DND-41 (cell line): ENCODE measurements at places on chromosomes 7 and 10.

- no peak for DNase-seq
Observed at GRCh38 chr10:21728618-21729017, 194.6 kb downstream of the MLLT10 start.

DNA sequence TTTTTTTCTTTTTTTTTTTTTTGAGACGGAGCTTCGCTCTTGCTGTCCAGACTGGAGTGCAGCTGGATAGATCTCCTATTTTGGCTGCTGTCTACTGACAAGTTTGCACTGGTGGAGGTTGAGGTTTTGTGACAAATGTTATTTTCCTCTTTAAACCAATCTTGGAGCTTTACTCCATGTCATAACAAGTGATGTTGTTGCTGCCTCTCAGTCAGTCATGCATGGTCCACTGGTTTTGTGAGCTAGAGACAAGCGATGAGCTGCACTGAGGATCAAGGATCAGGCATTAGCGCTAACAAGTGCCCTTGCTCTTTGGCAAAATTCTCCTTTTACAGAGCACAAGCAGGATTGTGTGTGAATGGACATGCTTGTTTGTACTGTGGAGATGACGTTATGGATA, 805 bp upstream of the WDFY4 start:
- no peak for DNase-seq

DNA sequence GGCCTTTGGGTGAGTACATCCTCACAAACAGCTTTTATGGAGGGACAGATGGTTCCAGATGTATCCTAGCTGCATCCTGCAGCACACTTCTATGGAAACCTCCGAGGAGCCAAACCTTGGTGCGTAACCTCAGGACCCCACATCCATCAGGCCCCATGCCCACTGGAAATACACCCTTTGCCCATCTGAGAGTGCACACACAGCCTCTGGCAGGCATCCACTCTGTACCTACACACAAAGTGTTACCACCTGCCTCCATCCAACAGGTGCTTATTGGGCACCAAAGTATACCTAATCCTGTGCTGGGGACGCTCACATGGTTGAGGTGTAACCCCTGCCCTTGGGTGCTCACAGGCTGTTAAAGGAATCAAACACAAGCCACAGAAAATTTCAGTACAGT, 117.9 kb downstream of the ADCY1 start:
- no peak for DNase-seq

GRCh38 chr10:76640806-76641205, 996.8 kb downstream of the KCNMA1 start:
- DNase-seq, result no peak

- DNase-seq, result no peak
Observed at GRCh38 chr7:41403291-41403690, 299.6 kb downstream of the INHBA start.

DNA sequence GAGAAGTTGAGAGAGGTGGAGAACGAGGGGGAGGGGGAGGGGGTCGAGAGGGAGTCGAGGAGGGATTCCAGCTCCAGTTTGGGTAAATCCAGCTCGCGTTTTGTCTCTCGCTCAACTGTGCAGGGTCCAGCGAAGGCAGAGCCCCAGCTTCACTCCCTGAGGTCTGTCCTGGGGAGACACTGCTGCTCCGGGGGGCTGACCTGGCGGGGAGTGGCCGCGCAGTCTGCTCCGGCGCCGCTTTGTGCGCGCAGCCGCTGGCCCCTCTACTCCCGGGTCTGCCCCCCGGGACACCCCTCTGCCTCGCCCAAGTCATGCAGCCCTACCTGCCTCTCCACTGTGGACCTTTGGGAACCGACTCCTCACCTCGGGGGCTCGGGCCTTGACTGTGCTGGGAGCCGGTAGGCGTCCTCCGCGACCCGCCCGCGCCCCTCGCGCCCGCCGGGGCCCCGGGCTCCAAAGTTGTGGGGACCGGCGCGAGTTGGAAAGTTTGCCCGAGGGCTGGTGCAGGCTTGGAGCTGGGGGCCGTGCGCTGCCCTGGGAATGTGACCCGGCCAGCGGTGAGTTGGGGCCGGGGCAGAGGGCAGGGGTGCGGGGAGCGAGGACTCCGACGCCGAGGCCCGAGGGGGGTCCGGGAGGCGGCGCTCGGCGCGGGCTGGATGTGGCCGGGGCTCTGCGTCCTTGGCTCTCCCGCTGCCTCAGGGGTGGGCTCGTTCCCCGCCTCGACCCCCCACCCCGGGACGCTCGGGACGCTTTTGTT, at the start of gene TET1:
TET1 (plus strand) TSS at position 152 of the 757 bp plus-strand sequence. CDS start 12,002 bp downstream, outside the sequence.
- DNase-seq, result peak; percentile 57

DNA sequence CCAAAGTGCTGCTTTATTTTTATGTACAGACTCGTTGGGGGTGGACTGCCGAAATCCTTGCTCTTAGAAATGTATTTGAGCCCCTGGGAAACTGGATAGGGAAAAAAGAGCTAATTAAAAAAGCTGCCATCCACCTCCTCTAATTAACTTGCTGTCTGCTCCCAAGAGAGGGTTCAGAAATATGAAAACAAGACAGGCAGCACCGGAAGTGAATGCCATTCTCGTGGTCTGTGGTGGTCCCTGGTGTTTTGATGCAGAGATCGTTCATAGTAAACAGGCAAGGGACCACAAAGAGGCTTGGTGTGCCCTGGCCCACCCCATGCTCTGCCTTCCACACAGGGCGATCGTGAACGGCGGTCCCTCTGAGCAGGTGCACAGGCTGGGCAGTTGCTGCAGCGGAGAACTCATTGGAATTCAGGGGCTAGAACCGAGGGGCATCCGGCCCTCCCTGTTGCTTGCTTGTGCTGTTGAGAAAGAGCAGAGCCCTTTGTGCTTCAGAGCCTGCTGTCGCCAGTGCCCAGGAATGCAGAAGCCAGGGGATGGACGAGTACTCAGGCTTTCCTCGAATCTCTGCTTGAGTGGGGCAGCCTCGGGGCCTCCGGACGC, 79.1 kb upstream of the BTBD16 start:
- DNase-seq, result peak; percentile 56

DNA sequence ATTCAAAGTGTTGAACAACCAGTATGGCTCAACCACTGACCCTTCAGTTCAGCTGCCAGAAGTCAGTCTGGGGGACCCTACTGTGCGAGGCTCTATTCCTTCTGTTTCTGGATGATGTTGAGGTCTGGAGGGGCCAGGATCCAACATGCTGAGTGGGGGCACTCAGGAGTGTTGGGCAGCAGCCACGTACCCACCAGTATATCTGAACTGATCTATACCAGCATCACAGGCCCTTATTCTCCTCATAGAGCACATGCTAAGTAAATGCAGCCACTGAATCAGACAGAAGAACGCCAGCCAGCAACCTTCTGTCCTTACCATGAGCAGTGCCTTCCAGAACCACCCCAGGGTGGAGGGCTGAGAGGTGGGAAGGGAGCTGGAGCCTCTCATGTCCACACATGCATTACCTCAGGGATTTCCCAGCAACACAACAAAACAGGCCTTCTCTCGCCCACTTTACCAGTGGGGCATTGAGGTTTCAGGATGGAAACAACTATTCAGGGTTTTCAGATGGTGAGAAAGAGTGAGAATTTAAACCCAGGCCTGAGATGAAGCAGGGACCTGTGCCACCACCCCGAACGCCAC, 6.8 kb upstream of the MSMB start:
- no peak for DNase-seq

DNA sequence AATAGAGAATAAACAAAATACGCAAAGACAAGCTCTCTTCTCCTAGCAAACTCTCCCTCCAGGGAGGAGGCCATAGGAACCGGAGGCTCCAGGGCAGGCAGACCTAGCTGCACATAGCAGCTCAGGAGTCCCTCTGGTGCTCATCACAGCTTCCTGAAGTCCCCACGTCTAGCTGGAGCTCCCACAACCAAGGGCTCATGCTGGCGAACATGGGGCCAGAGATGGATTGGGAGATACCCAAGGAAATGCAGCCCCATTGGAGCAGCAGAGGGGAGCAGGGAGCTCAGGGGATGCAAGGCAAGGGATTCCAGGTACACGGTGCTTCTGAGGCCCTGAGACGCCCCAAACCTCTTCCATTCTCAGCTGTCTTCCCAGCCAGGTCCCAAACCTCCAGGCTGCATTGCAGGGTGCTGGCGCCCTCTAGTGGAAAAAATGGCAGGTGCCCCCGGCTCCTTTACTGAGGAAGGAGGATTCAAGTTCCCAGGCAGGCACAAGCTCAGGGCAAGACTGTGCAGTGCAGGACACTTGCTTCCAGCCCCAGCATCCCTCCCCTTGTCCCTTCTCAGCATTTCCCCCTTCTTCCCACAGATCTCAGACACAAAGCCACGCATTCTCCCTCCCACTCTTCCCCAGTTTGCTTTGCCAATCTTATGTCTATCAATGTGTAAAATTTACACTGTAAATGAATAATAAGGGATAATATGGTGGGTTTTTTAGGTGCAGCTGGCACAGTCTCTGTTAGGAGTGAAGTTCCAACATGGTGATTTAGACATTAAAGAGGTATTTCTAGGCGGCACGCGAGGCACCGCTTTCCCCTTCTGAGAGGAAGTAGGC, 46.2 kb downstream of the GPAM start:
- DNase-seq, result peak; percentile 68
